ENCODE measurements at places on chromosomes 4 and X.

DNA sequence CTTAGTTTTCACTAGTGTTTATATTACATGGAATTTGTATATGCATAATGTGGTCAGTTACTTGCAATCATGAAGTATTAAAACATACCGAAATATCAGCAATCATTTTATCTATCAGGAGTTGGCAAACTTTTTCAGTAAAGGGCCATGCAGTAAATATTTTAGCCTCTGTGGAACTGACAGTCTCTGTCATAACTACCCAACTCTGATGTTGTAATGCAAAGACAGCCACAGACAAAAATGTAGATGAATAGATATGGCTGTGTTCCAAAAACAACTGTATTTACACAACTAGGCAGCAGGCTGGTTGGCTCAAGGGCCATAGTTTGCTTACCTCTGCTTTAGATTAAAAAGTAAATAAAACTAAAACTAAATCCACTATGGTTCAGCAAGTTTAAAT is 200.2 kb downstream of the HS3ST1 start:
- DNase-seq, result no peak

GRCh38 chr4:78922207-78922606 is 17.0 kb downstream of the PAQR3 start:
- no peak for DNase-seq

GRCh38 chr4:185115827-185116232 is 27.2 kb upstream of the SLC25A4 start:
- DNase-seq, result no peak

GRCh38 chr4:186624951-186625350 is 69.6 kb upstream of the MTNR1A start:
- DNase-seq, result no peak

GRCh38 chr4:80336582-80336981 is 1.1 kb downstream of the CFAP299 start:
- DNase-seq, result no peak

GRCh38 chr4:109155682-109156283 is 146.7 kb downstream of the COL25A1 start:
- DNase-seq, result no peak

DNA sequence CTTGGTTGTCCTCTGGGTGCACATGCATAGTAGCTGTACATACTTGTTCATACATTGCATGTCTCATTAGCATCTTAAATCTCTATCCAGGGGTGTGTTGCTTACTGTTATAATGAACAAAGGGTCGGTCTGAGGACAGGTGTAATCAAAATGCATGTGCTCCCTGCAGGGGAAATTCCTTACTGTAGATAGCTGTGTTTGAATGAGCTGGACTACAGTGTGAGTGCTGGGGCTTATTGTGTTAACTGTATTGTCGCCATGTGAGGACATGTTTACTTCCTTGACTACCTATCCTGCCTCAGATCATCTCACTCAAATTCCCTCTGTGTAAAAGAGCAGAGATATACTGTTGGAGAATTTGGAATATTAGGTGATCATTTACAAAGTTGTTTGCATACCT is 98.7 kb downstream of the KLHL34 start:
- DNase-seq, result no peak

DNA sequence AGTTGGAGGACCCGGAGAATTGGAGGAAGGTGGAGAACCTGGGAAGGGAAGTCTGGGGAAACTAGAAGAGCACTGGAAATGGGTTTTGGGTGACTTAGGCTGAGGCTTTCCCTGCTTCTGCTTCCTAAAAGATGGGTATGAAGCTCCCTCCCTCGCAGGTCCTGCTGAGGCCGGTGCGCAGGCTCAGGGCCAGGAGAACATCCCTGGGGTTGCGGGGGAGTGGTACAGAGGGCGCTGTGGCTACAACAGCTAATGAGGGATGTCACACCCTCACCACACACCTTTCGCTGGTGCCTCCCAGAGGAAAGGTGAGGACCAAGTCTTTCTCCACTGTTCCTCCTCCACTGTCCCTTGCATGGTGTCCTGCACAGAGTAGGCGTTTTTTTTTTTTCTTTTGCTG is 15.8 kb downstream of the APLN start:
- DNase-seq, result no peak

DNA sequence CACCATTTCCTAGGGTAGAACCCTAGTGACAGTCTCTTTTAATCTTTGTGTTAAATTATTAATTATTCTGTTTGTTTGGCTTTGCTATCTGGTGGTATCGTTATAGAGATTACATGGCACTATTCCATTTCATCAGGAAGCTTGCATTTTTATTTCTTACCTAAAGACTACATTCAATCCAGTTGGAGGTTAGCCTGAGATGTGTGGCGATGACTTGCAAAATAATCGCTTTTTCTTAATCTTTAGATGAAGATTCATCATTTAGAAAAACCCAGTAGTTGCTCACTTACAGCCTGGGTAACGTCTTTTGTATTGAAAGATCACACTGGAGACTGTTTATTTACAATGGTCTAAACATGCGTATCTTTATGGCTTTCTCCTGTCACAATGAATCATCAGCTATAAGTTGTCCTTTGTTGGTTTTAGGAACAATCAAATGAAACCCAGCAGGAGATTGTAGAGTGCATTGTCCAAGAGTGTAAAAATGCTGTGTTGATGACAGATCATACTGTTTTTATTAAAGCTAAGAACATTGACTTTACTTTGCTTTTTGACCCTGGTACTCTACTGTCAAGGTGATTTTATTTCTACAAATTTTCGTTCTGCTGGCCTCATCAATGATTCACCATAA is 281.7 kb upstream of the PITX2 start:
- DNase-seq, result no peak

DNA sequence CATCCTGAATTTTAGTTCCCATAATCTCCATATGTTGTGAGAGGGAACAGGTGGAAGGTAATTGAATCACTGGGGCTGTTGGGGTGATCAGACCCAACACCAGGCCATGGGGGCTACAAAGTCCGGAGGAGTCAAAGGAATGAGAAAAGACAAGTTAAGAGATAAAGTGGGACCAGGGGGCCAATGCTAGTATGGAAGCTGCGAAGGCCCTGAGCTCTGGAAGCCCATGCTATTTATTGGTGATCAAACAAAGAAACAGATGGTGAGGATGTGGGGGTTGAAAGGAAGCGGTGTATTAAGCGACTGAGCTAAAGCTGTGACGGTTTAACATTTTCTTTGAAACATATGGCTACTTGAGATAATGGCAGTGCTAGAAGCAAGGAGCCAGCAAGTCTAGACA is 132.8 kb downstream of the PDGFC start:
- DNase-seq, result no peak

- no peak for DNase-seq
These were observed 15.2 kb downstream of the HSD17B11 start for GRCh38 chr4:87375719-87376291.

- no peak for DNase-seq
These were observed 75.1 kb upstream of the USP9X start for GRCh38 chrX:41009850-41010846.

DNA sequence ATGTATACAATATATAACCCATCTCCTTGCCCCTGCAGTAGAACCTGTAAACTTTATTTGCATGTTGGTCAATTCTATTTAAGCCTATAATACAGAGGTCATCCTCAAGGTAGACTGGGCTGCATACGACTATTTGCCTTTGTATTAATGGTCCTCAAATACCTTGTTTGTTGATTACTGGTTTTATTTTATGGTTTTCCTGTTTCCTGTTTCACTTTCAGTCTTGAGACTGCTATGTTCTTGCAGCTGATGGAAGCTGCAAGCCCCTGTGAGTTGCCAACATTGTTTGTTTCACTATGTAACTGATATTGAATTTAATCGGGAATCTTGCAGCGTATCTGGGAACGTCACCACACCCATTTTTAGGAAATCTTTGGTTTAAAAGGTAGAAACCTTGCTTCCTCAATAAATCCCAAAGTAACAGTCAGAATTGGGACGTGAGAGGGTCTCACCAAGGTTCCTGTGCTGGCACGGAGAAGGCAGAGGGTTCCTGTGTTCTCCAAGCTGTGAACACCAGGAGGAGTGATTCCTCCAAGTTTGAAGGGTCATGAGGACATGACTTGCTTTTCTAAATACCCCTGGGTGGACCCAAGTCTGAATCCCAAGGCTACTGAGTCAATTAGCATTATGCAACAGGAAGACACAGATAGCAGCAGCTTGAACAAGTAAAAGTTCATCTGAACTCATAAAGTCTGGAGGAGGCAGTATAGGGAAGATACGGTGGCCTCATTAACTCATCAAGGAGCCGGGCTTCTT is 110.6 kb upstream of the PNPLA4 start:
- DNase-seq, result no peak

GRCh38 chrX:42955349-42955748 is 177.4 kb upstream of the PPP1R2C start:
- DNase-seq, result no peak

DNA sequence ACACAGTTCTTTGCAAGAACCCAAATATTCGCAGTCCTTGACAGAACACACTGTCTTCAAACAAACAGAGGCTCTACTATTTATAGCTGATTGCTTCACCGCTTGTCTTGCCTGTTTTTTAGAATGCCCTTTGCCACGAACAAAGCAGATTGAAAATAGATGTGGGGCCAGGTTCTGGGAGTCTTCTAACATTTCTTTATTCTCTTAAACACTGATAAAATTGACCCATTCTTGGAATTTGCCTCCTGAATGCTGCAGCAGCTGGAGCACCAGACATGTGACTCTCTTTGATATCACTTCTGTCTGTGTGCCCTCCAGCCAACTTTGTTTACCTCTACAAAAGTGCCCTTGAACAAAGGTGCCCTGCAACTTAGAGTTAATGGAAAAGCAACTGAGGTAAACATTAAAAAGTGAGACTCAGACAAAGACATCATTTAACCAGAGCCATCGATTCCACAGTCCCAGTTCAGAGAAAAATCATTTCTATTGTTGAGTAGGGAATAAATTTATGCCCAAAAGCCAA is 64.2 kb upstream of the SPP1 start:
- no peak for DNase-seq
